ENCODE measurements at places on chromosomes 1 and 21.

DNA sequence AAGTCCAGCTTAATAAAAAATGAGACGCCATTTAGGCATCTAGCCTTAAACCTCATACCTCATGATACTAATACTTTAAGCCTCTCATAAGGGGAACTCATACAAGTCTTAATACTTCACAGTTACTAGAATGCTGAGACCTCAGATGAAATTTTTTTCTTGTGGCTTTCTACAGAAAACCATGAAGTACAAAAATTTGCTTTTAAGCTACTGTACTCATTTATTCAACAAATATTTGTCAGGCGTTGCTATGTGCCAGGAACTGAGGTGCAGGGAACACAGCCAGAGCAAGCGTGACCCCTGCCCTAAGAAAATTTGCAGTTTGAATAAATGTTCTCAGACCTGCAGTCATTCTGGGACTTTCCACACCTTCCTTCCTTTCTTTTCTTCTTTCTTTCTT, 150.6 kb downstream of the MRPL39 start:
- DNase-seq: no peak

DNA sequence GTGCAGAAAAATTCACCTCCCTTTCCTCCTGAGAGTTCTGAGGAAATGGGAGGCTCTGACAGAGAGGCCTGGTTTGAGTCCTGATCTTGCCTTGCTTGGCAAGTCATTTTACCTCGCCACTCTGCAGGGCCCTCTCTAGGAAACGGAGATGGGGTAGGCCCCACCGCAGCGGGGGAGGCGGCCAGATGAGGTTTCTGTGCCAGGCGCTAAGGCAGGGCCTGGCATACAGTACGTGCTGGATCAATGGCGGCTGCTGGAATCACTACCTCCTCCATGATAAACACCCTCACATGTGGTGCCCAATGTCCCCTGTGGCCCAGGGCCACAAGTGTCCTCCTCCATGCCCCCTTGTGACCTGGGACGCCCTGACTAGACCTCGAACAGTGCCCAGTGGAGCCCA, 499 bp upstream of the PLEKHG5 start:
- DNase-seq: no peak

DNA sequence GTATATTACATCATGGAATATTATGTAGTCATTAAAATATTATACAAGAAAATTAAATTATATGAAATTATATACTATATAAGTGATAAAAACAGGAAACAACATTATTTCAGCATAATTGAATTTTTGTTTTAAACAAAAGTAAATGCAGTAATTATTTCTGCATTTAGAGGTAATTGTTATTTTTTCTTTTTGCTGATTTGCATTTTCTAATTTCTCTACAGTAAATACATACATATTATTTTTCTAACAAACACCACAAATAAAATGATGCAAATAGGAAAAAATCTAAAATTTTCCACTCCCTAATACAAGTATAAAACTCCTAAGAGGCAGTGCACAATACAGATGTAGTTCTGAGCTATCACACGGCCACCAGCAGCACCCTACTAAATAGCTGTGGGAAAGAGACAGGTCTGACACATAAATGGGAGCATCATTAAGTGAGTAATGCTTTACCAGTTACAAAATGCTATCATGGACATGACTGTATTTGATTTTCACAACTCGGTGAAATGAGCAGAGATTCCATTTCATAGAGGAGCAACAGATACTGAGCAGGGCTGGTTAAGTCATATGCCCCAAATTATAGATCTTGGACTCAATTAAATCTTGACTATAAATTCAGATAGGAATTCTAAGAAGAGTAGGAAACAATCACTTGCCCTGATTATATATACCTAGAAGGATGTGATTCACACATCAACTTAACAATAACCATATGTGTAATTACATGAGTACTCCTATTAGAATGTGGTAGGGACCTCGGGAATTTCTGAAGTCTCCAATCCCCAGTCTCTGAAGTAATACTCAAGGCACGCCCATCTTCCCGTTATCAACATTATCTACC, 49.0 kb downstream of the NRIP1 start:
- no peak for DNase-seq

DNA sequence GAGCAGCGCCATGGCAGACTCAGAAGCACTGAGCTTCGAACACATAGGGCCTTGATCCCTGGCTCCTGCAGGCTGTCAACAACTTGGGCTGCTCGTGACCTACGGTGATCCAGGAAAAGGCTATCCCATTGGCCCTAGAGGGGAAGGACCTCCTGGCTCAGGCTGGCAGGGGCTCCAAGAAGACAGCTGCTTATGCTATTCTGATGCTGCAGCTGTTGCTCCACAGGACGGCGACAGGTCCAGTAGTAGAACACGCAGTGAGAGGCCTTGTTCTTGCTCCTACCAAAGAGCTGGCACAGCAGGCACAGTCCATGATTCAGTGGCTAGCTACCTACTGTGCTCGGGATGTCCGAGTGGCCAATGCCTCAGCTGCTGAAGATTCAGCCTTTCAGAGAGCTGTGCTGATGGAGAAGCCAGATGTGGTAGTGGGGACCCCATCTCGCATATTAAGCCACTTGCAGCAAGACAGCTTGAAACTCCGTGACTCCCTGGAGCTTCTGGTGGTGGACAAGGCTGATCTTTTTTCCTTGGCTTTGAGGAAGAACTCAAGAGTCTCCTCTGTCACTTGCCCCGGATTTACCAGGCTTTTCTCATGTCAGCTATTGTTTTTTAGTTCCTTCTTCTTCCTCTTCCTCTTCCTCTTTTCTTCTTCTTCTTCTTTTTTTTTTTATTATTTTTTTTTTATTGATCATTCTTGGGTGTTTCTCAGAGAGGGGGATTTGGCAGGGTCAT, 18.9 kb downstream of the ITLN2 start:
- peak; percentile 50 for DNase-seq

GRCh38 chr1:228271701-228272251, 63.9 kb downstream of the OBSCN start:
- no peak for DNase-seq

DNA sequence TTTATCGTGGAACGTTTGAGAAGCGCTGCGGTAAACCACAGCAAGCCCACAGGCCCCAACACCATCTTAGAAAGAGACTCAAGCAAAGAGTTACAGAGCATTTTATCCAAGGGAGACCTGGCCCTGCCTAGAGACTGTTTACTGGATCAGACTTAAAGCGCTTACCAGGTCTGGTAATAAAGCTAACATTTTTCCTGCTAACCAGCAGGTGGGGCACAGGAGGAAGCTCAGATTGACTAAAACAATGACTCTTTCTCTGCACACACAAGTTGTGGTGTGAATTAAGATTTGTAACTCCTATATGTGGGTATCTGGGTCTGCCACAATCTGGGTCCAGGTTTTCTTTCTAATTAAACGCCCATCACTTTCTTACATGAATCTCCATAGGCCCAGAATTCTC, 136.5 kb upstream of the ETS2 start:
- DNase-seq: no peak

- DNase-seq: no peak
These were observed 272.1 kb downstream of the TRABD2B start for GRCh38 chr1:47725000-47725473.

- DNase-seq: no peak
These were observed 253.7 kb downstream of the HHAT start for GRCh38 chr1:210582205-210582970.

DNA sequence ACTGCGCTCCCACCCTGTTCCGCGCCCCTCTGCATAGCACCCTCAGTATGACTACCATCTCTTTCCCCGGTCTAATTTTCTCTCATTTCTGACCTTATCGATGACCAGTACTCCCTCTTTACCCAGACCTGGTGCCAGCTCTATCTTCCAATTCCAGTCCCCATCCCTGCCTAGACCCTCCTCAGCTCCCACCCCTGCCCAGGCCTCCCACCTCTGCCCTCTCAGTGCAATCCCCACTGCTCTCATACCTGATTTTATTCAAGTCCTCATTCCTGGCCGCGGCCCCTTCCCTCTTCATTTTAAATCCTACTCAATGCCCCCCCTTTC, 1.3 kb downstream of the USP24 start:
- DNase-seq: no peak

- no peak for DNase-seq
These were observed 81.5 kb downstream of the MRPS6 start for GRCh38 chr21:34154878-34155277.

GRCh38 chr1:157925419-157926166, 67.9 kb upstream of the KIRREL1 start:
- no peak for DNase-seq

DNA sequence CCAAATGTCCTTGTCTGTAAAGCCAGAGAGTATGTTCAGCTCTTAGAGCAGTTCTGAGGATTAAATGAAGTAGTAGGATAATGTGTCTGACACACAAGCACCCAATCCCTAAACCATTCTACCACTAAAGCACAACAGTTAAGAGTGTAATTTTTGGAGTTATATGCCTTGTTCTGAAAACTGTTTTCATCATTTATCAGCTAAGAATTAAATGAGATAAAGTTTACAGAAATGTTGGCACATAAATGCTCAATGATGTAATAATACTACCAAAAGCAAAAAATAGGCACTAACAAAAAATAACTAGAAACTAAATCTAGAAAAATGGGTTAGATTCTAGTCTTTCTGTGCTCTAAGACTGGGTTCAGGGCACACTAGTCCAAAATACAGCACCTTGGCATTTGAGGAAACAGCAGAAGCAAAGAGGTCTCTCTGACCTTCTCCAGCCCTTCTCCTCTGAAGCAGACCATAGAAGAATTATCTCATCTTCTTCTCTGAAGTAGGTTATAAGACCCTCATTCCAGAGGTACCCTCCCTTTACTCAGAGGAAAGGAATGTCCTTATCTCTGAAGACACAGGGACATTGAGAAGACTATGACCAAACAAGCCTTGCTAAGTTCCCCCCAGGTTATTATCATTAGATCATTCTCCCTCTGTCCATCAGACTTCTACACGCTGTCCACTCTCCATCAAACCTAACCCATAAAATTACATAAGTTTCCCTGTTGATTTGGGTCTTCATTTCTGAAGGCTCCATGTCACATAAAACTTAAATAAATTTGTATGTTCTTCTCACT, 20.6 kb downstream of the ABL2 start:
- no peak for DNase-seq

GRCh38 chr1:53899206-53899628, 5.2 kb downstream of the DIO1 start:
- DNase-seq: peak; percentile 69

DNA sequence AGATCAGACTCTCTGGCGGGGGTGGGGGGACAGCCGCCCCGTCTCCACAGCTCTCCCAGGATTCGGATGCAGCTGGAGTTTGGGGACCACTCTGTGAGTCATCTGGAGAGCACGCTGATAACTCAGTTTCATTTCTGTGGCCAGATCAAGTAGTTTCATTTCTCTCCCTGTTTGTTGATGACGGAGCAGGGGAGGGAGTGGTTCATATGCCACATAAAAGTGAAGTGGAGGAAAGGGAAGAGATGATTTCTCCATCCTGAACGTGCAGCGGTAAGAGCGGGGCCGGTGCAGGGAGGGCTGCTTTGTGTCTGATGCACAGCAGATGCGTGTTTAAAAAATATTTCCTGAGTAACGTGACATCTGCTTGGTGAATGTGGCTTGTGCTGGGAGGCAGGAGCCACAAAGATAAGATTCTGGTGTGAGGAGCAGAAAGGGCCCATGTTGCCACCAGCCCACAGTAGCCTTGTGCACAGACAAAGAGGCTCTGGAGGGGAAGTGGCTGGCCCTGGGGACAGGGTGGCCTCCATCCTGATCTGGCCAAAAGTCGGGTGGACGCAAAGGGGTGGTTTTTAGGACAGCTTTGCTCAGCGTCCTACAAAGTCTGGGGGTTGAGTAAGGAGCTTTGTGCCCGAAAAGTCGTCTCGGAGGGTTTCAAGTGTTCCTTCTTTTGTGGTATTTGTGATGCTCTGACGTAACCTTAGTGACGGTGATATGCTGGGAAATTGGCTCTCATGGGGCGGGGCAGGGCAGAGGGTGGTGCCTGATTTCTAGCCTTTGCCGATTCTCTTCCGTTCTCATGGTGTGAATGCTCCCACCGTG, at the start of gene MX2:
TSS of gene MX2 (plus strand) at position 242 of the 819 bp plus-strand sequence. CDS start 14,880 bp downstream, outside the sequence.
- DNase-seq: peak; percentile 55

GRCh38 chr1:57017200-57017599, 51.4 kb upstream of the C8B start:
- DNase-seq: no peak

DNA sequence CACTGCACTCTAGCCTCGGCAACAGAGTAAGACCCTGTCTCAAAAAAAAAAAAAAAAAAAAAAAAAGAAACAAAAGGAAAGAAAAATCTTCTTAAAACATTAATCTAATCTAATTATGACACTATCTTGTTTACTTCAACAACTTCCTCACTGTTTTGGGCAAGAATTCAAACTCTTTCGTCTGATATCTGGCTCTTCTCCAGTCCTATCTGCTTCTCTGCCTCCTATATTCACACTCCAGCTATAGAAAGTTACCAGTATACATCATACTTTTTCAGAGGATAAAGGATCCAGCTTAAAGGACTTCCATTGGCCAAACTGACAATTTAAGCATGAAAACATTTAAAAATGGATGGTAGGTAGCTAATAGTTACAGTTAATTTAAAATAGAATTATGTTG, 47.3 kb downstream of the EIF2B3 start:
- DNase-seq: no peak

DNA sequence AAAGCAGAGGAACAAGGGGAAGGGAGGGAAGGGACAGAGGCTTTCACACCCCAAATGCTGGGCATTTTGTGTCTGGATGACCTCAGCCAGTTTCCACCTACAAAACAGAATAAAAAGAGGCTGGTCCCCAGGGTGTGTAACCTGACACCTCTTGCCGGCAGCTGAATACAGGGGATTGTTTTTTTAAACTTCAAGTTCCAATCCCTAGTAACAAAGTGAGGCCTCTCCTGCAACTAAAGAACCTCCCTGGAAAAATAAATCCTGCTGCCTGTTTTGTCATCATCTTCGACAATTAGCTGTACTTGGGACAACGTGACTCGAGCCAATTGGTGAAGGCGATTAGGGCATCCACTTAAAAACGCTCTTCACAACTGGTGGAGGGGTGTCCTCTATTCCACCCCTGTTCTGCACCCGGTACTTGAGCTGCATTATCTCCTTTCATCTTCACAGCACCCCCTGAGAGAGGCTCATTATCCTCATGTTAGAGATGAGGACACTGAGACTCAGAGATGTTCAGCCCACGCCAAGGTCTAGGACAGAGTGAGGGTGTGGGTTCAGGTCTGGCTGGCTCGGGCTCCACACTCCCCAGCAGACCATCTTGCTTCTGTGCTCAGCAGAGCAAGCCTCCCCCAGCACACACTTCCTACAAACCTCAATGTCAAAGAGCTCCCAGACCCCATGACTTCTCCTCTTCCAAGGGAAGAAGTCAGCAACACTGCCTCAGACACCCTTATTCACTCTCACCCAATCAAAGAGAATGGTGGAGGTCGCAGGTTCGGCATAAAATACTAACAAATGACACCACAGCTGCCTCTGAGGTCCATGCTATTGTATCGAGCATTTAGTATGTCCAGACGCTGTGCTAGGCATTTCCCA, 15.2 kb downstream of the ITPKB start:
- peak; percentile 74 for DNase-seq
